ENCODE measurements at places on chromosomes 1 and 21.

GRCh38 chr1:46532498-46533178 is 18.8 kb downstream of the KNCN start:
- peak; percentile 27 for DNase-seq

DNA sequence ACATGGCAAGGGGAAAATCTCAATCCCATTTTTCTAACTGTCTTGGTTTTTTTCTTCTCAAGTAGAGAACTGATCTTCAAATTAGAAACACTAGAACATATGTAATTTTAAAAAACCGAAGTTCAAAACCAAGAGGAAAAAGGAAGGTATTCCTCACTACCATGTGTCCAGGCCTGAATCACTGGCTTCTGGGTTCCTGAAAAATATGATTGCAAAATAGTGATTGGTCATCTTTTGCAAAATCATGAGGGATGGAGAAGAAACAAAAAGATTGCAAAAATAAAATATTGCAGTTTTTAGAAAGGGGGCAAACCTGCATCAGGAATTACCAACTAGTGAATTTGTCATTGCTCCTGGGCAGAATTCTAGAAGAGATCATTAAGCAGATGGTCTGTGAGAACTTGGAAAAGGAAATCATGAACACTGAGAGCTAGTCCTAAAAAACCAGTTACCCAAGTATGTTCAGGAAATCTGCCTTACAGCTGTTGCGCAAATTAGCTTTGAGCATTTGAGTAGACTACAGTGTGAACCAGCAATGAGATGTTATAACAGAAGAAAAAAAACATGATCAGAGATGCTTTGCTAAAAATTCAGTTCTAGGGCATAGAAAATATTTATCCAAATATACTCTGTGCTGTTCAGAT is 49.4 kb downstream of the SPATA46 start:
- peak; percentile 1 for DNase-seq

DNA sequence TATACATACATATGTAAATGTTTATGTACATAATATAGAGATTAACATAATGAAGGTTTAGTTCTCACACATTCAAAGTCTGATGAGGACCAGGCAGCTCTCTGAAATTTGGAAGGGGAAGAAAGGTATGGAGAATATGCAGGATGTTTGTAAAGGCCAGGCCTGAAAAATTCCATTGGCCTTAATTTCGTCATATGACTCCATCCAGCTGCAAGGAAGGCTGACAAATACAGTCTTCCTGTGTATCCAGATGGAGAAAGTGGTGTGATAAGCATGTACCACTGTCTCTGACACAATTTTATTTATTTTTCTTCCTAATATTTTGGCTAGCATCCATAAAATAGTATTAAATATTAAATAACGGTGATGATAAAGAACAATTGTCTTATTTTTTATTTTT is 6.3 kb upstream of the SGIP1 start:
- no peak for DNase-seq

GRCh38 chr1:37845786-37846185 is 13.6 kb downstream of the MTF1 start:
- no peak for DNase-seq

GRCh38 chr1:226954777-226955176 is 14.7 kb downstream of the COQ8A start:
- DNase-seq = no peak

DNA sequence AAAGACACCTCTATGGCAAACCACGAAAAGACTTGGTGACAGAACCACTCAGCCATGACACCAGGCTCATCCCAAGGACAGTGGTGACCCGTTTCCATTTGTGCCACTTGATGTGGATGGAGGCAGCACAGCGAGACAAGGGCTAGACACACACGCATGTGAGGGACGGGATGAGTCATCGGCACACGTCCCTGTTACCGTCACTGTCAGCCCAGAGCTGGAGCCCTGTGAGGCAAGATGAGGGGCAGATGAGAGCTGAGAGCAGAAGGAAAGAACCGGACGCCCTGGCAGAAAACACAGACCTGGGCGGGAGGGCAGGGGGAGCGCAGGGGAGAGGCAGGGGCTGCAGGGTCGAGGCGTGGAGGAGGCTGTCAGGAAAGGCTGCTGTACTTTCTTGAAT is 57.8 kb downstream of the SIK1 start:
- DNase-seq = no peak

DNA sequence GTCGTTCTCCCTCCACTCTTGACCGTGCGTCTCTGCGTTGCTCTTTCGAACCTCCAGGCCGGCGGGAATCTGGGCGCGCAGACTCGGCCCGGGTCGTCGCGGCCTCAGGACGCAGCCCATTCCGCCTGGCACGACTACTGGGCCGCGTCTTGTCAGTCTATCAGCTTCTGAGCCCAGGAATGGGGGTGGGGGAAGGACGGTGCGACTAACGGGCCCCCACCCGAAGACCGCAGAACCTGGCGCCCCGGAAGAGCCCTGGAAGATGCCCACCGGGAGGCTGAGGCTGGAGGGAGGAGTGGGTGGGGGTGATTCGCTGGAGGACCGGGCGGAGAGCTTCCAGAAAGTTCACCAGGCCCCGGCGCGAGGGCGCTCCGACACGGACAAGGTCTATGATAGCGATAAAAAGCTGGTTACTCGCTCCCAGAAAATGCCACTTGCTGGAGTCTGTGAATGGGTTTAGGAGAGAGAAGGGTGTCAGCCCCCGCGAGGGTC is 1.7 kb upstream of the DMRTA2 start:
- DNase-seq = no peak

- no peak for DNase-seq
Measured at GRCh38 chr1:171090604-171091003, at the start of gene FMO3. TSS of gene FMO3 (plus strand) at chr1:171090905. CDS start at chr1:171092659, 1,754 bp downstream.

DNA sequence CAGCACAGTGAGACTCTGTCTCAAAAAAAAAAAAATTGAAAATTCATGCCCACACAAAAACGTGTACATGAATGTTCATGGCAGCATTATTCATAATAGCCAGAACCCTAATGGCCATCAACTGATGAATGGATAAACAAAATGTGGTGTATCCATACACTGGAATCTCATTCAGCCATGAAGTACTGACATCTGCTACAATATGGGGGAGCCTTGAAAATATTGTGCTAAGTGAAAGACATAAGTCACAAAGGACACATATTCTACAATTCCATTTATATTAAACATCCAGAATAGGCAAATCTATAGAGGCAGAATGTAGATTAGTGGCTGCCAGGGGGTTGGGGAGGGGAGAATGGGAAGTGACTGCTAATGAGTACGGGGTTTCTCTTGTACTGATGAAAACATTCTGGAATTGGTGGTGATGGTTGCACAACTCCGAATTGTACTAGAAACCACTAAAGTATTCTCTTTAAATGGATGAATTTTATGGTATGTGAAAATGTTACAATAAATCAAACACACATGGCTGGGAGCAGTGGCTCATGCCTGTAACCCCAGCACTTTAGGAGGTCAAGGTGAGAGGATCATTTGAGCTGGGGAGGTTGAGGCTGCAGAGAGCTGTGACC is 33.0 kb upstream of the KCNN3 start:
- DNase-seq = no peak

DNA sequence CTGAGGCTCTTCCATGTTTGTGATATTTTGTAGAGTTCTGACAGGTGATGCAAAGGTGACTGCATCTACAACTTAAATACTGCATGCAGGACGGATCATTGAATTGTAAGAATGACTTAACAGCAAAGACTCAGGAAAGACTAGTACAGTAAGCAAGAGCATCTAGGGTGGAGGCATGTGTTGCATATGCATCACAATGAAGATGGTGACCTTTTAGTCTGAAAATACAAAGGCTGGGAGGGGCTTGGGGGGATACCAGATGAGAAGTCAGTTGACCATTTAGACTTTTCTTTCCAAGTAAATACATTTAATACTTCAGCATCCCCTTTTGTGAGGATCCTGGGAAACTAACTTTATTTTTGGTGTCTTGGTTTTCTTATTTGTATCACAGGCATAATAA is 145.5 kb downstream of the NUF2 start:
- DNase-seq = no peak

DNA sequence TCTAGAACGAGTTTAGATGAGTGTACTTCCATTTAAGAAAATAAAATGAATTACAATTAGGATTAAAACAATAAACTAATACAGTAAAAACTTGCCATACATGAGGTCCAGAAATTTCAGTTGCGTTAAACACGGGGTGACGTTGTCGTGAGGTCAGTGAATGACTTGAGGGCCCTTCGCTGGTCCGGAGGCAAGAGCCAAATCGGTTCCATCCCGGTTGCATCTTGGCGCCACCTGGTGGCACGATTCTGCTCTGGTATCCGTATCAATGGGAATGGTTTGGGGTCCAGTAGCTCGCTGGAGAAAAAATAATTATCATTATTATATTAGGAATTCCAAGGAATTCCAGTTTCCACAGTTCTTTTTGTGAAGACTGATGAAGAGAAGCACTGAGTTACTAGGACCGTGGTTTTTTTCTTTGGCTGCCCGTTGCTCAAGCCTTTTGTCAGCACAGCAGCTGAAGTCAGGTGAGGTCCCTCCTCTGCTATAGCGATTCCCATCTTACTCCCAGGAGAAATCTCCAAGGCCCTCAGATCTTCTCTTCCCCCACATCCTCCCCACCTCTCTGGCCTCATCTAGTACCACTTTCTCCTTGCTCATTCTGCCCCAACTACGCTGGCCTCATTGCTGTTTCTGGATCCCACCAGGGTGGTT is 161.4 kb downstream of the SLC35F3 start:
- peak; percentile 54 for DNase-seq

DNA sequence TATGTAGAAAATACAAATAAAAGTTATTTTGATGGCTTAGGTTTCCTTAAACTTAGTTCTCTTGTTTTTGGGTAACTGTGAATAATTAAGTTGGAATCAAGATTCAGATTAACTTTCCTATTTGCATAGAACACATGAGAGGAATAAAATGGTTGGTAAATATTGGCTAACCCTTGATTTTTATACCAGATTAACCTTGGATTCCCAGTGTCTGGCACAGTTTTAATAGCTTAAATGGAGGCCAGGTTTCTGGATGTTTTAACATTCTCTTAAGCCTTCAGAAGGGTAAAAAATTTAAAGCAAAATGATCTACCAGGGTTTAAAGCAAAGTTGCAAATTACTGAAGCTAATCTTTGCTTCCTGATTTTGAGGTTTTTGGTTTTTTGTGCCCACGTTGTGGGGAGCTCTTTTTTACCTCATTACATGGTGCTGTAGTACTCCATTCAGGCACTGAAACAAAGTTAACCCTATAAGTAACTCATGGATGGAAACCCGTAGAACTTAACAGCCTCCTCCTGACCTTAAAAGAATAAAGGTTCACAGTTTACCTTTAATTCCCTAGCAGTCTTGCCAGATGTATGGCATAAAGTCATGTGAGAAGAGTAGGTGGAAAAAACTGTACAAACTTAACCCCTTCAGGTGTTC is 8.4 kb upstream of the SPATA1 start:
- no peak for DNase-seq

DNA sequence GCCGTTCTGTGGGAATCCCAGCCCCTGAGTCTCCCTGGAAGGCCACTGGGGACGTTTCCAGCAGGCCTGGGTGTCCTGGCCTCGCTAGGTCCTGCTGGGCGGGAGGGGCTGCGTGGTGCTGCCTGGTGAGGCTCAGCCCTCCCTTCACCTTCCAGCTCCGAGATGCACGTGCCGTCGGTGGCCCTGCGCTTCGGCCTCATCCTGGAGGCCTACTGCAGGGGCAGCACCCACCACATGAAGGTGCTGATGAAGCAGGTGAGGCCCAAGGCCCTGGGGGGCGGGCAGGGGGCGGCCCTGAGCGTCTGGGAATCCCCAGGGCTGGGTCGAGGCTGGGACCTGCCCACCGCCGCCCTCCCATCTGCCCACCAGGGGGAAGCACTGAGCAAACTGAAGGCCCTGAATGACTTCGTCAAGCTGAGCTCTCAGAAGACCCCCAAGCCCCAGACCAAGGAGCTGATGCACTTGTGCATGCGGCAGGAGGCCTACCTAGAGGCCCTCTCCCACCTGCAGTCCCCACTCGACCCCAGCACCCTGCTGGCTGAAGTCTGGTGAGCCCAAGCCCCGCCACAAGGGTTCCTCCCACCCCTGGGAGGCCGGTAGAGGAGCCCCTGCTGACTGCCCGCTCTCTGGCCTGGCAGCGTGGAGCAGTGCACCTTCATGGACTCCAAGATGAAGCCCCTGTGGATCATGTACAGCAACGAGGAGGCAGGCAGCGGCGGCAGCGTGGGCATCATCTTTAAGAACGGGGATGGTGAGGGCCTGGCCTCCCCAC is 70.3 kb downstream of the PIK3CD start:
- DNase-seq = peak; percentile 25

DNA sequence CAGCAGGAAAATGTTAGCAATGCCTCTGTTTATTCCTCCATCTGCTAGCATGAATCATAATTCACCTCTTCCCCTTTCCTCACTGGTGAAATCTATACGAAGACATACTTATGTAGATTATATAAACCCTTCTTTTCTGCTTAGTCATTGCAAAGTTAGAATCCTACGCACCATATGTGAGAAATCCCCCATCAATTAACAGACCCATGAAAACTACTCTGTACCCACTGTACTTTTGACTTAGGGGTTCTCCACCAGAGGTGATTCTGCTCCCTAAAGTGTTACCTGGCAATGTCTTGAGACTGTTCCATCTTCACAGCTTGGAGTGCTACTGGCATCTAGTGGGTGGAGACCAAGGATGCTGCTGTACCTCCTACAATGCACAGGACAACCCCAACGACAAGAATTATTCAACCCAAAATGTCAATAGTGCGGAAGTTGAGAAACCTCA is 49.6 kb upstream of the KCTD3 start:
- DNase-seq = no peak

DNA sequence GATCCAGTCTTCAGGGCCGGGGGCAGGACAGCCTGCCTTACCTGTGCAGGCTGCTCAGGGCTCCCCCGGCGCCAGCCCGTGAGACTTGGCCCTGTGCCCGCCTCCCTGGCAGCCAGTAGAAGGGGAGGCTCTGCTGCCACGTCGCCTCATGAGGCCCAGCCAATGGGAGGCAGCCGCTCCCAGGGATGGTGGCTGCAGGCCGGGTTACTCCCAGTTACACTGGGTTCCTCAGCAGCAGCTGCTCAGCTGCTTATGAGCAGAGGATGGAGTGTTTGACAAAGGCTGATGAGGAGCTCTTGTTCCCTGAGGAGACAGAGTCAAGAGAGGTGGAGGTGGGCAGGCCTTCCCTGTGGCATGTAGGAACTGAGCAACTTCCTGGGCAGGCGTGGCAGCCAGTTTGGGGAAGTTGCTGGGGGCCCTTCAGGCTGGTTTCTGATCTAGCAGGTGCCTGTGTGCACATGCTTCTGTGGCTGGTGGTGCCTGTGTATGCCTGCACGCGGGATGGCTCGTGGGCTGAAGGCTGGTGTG is 5.5 kb downstream of the MFSD2A start:
- DNase-seq = peak; percentile 100

DNA sequence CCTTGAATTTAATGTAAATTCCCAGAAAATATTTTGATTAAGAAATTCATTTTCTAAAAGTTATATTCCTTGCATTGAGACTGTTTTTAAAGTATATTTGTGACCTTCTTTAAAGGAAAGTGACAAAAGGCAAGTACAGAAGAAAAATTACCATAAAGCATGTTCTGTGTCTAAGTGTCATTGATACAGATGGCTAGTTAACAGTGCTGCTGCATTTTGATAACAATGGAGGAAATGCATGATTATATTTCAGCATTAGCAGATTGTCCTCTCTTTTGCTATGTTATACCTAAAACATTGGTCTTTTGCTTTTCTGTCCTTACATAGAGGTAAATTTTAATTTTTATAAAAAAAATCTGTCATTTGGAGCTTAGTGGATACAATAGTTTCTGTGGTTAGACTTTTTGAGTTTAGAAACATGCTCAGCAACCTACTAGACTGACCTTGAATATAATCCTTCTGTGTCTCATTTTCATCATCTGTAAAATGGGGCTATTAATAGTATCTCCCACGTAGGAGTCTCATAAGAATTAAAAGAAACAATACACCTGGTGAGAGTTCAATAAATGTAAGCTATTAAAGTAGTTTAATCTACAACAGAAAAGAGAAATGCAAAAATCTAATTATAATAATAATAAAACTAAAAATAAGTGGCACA is 51.1 kb upstream of the RGS21 start:
- DNase-seq = no peak

All from NCI-H510A treated with DMSO at 0.1 percent for 48 hours (cell line).